ENCODE measurements at places on chromosomes 12 and 14. TPM values are rescaled to one million over a fixed set of nuclear protein-coding genes. Genes with fewer than 3 reads are reported as not detected.
A peak's percentile ranks its signal among the peaks of the same experiment; 100 is the strongest.

DNA sequence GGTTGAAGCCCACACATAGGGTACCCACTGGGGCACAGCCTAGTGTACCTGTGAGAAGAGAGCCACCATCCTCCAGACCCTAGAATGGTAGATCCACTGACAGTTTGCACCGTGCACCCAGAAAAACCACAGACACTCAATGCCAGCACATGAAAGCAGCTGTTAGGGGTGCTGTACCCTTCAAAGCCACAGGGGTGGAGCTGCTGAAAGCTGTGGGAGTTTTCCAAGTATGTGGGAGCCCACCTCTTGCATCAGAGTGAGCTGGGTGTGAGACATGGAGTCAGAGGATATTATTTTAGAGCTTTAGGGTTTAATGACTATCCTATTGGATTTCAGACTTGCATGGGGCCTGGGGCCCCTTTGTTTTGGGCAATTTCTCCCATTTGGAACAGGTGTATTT lies 30.5 kb downstream of the TSPAN19 start:
- DNase-seq = no peak

The ITGA5 gene
- total RNA-seq = 30.4 TPM

The NEUROD4 gene
- not detected for total RNA-seq

- no peak for DNase-seq
Observed at GRCh38 chr12:71014180-71014785, 93.7 kb upstream of the PTPRR start.

- no peak for DNase-seq
Observed at GRCh38 chr12:116346222-116346621, 68.7 kb upstream of the MED13L start.

DNA sequence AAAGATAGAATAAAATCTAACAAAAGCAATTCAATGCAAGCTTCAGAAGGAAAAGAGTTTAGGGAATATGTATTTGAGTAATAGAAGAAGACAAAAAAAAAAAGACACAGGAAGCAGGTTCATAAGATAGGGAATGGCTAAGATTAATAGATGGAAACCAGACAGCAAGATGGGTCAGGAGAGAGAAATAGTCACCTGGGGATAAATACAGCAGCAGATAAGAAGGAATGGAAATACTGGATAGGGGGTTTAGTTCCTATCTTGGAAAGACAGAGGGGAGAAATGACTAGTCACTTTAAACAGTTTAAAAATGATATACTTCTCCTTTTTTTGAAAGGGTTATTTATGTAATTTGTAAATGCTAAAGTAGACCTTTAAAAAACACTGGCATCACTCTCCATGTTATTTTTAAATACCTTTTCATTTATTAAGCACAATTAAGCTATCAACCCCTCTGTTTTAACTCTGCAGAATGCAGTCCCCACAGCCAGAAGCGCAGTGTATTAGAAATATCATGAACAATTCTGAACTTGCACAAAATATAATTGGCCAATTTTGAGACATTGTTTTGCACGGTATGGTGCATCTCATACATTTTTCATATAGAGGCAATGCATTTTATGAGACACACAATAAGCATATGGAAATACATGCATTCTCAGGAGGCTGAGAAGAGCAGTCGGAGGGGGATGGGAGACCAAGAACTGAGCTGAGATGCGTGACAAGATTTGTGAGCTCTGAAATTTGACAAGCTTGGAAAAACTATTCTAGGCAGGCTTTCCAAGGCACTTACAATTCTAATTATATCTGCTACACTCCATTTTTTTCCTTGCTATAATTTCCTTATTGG lies 303.4 kb upstream of the PRICKLE1 start:
- no peak for DNase-seq

- no peak for DNase-seq
Observed at GRCh38 chr14:92277031-92277430, 45.9 kb upstream of the SLC24A4 start.

DNA sequence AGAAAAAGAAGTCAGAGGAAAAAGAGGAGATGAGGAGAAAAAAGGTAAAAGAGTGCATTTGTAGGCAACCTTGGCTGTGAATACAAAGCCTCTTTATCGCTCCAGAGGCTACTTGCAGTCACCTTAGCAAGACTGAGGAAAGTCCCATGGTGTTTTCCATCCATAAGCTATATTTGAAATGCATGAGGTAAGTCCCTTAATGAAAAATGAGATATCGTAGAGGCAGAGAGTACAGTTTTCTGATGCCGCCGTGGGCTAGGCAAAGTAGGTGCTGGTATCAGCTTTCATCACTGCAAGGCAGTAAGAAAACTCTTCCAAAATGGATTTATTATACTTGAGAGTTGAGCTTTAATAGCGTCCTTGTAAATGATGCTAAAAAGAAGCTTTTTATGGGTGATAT lies 186.8 kb downstream of the ASCL1 start:
- DNase-seq = no peak

DNA sequence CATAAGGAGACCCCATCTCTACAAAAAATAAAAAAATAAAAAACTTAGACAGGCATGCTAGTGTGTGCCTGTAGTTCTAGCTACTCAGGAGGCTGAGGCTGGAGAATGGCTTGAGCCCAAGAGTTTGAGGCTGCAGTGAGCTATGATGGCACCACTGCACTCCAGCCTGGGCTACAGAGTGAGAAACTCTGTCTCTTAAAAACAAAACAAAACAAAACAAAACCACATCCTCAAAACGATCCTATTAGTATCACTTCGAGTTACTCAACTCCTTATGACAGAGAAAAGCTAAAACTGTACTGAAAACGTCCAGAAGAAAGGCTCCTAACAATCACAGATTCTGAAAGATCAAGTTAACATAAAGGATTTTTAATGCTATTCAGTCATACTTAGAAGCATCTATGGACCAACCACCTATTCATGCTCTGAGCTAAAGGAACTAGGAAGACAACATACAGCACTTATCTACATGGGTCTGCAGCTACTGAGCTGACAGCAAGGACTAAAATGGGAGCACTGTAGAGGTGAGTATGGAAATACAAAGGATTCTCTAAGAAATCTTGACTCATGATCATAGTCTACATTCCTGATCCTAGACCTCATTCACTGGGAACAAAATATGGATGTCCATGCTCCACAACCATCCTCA lies 75.3 kb upstream of the DUSP6 start:
- no peak for DNase-seq

The GLTP gene
- total RNA-seq = 38.2 TPM

DNA sequence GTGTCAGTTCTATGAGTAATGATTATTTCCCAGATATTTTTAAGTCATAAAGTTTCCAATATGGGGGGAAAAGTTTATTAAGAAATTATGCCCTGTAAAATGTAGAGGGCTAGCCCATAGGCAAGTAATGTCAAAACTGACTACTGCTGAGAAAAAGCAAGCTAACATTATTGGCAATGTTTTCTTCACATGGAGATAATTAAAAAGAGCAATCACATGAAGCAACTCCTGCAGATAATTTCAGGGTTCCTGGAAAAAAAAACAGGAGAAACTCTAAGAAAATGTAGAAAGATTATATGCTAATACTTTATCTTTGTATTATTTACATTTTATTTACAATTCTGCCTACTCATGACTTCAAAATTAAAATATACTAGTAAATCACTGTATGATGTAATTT lies 39.8 kb downstream of the PPP1R12A start:
- no peak for DNase-seq

DNA sequence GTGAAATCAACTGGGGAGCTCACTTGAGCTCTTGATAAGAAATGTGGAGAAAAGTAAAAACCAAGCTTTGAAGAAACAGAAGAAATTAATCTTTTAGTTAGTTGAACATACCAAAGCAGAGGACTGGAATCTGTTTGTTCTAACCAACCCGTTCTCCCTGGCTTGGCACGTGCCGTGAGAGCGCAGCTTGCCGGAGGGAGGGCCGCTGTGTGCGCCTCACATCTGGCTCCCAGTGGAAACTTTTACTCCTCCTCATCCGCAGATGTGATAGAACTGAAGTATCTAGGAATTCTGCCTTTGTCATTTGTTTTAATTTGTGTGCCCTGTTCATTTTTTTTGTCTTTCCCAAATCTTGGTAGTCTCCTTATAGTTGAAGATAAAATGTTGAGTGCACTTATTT lies 64.9 kb downstream of the DDX51 start:
- no peak for DNase-seq

GRCh38 chr12:58919231-58920101 lies 838 bp downstream of the LRIG3 start:
- peak; percentile 53 for DNase-seq

GRCh38 chr14:34055157-34055950 lies 104.5 kb upstream of the EGLN3 start:
- no peak for DNase-seq

The ACOT6 gene
- total RNA-seq = not detected

DNA sequence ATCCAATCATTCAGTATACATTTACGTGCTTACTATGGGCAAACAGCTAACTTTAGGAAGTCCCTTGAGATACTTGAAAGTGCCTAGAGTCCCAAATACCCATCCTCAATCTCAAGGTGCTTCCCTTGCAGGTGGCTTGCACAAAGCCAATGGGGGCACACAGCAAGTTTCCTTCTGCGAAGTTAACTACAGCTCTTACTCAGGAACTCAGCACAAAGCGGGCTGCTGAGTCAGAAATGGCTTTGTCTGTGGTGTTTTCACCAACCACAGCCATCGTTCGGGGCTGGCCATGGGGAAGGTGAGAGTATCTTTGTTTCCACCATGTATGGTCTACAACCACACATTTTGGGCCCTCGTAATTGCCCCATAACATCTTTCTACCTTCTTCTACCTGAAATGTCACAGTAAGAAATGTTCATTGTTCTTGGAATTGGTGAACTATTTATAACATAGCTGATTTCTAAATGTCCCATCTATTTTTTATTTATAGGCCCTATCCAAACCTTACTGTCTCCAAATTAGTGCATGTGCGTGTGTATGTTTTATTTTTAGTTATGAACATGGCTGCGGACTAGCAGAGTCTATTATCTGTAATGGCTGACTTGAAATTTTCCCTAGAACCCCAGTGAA lies 13.9 kb downstream of the MFAP5 start:
- no peak for DNase-seq

DNA sequence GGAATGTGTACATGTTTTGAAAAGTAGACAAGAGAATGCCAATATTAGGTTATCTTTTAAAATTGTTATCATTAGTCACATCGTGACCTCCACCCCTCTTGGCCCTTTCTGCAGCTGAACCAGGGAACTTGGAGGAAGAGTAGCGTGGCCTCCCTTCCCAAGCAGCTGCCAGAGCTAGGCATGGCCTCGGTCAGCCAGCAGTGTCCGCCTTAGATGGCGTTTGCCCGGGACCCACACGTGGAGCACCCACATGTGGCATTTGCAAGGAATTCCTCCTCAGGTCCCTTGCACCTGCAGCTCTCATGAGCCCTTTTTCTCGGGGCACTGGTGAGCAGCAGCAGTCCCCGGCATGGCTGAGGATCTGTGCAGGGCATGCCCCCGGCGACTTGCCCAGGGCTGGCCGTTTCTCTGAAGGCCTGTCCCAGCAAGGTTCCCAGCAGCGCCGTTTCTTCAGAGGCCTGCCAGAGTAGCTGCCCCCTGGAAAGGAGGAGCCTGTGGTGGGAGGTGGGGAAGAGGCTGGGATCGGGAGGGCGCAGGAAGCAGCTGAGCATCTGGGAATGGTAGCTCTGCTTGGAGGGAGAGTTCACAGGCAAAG lies 10.8 kb downstream of the JDP2 start:
- no peak for DNase-seq

The PTPRO gene
- 5.3 TPM for total RNA-seq

The POTEG gene
- not detected for total RNA-seq

- DNase-seq = no peak
Observed at GRCh38 chr12:52605542-52605941, 4.3 kb upstream of the KRT72 start.

DNA sequence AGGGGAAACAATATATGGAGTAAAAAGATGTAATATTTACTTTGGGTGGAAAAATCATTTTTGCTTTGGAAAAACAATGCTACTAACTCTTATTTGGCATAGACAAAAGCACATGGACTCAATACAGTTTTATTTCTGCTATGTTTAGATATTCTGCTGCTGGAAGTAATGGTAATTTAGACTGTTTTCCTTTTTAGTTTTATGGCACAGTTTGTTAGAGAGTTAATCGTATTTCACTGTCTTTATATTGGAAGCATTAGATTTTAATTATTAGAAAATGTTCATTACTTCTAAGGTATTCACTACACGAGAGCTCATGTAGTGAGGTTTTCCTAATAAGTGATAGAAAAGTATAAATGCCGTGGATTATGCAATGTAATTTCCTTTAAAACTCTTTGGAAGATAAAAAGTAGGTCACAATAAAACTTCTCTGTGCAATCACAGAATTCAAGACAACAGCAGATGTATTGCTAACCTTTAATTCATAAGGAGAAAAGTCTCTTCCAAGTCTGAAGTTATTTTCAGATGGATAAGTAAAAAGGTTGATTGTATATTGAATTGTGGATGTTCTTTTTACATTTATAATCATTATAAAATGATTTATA lies 851.8 kb downstream of the TMTC2 start:
- DNase-seq = no peak

DNA sequence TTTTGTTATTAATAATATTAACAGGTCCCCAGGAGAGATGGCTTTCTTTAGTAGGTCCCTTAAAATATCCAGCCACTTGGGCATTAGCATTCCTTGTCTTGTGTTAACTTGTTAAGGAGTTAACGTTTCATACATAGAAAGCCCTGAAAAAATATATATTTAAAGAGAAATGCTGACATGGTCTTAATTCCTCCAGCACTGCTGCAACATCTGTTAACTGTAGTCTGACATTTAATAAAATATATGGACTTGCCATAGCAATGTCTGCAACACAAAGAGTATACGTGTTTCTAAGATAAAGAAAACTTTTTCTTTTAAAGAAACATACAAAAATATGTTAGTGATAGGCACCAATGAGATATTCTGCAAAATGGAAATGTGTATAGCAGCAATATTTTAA lies 10.0 kb downstream of the SLC38A4 start:
- no peak for DNase-seq

- DNase-seq = no peak
Observed at GRCh38 chr14:101975231-101975630, 10.9 kb downstream of the DYNC1H1 start.

DNA sequence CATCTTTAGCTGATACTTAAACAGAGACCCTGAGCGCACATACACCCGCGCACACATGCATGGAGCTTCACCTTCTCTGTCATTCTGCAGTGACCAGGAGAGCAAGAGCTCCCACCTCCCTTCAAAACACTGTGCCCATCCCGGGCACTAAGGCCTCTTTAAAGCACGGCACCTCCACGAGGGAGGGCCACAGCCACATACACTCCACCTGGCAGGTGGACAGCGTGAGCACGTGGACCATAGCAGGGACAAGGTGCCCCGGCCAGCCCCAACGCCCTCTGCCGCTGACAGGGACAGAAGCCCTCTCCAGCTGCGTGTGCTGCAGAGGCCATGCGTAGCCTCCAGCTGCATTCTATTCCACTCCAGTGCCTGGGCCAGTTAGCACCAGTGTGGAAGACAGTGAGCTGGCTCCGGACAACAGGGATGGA lies 5.4 kb downstream of the GAPDH start:
- no peak for DNase-seq

- DNase-seq = peak; percentile 23
Observed at GRCh38 chr14:32417956-32418552, 89.0 kb downstream of the AKAP6 start.

GRCh38 chr12:4251967-4252366 lies 21.6 kb upstream of the CCND2 start:
- DNase-seq = no peak

All from breast epithelium (tissue), 4 donors.